Uterus (tissue), 4 donors: ENCODE measurements at places on chromosomes 11 and 22.

DNA sequence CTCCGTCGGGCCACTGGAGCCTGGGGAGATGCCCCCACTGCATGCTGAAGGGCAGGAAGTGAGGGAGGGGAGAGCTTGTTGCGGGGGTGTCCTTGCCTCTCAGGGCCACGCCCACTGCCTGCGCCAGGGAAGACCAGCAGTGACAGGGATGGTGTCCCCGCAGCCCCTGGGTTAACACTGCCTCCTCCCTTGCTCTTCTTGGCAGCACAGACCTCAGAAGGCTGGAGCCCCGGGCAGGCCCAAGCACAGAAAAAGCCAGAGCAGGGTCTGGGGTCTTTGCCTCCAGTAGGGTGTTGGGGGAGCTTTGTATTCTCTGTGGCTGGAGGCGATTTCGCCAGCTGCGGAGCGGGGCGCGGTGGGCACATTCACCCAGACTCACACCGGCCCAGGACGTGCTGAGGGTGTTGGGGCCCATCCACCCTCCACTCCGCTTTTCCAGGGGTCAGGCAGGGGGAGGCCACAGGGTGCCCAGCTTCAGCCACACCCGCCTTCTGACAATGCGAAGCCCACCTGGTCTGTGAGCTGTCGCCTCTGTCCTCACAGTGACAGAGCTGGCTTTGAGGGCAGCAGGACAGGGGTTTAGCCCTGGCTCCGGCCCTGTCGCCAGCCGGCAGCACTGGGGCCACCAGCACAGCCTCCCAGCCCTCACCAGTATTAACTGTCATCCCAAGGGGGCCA lies 83.7 kb downstream of the CDKN1C start:
- peak; percentile 14 for DNase-seq

DNA sequence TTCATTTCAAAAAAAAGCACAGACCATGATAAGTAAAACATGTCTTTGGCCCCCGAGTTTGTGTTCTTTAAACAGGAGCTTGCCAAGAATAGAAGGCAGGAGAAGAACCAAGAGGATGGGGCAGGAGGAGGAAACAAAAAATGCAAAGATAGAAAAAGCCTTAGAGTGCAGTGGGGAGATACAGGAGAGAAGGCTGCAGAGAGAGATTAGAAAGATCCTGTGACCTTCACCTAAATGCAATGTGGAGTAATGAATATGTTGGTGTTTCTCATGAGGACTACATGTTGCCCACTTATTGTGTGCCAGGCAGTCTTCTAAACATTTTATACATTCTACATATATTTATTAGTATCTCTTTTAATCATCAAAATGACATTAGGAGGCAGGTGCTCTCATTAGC lies 2.3 kb upstream of the APLNR start:
- DNase-seq: no peak

- no peak for DNase-seq
These were observed 379.2 kb downstream of the AASDHPPT start for GRCh38 chr11:106456647-106457046.

DNA sequence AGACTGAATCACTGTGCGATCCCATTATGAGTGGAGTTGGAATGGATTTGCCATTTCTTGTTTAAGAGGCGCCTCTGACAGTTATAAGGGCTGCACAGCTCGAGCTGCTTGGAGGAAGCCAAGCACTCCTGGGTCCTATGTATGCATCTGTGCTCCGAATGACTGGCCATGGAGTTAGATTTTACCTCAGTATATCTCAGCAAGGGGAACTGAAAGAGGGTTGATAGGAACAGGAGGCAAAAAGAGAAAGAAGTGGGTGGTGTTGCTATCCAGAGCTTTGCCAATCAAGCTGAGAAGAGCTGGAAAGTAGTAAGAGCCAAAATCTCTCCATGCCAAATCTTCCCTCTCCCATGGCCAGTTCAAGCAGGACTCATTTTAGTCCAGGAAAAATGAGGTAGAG lies 632.0 kb upstream of the KIRREL3 start:
- no peak for DNase-seq

DNA sequence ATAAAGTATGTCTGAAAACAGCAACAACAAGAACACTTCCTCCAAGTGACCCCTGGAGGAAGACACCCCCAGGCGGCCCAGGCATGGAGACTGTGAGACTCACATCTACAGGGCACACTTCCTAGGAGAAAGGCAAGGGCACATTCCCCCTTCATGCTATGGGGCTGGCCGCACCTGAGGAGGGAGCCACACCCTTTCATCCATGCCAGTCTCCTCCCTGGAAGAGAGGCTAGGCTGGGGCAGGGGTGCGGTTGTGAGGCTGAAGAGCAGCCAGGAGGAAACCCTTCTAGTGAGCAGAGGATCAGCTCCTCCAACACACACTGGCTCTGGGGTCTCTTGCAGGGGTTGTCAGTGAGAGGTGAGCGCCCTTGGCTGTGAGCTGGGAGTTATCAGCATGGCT lies 678.8 kb downstream of the NTM start:
- no peak for DNase-seq

DNA sequence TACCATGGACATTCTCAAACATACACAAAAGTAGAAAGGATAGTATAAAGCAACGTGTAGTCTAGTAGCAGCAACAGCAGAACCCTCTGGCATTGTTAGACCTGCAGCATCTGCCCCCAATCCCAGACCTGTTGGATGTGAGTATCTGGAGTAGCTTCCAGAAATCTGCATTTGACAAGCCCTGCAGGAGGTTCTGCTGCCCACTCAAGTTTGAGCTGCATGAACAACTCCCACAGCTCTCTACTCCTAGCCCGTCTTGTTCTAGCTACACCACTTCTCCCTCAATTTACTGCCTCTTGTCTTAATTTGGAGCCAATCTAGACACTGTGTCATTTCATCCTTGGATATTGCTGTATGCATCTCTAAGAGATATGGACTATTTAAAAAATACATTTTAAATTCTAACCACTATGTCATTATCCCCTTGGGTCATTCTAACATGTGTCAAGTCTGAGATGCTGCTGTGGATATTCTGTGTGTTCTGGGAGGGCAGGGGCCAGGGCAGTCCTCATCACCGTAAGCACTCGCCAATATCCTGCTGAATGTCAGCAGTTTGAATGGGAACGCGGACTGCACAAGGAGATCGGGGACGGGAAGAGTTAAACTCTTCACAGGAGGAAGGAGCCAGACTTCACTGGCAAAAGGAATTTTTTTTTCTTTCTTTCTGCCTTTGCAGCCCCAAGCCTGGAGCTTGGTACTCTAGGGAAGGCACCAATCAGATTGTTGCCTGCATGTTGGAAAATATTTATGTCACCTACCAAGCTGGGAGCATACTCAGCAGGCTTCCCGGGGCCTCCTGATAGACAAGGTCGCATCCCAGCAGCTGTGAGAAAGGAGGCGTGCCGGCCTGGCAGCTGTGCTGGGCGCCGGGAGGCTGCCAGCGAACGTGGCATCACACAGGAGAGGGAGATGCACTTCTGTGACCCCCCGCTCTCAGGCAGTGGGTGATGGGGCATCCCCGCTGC lies 429.0 kb downstream of the MIAT start:
- no peak for DNase-seq

DNA sequence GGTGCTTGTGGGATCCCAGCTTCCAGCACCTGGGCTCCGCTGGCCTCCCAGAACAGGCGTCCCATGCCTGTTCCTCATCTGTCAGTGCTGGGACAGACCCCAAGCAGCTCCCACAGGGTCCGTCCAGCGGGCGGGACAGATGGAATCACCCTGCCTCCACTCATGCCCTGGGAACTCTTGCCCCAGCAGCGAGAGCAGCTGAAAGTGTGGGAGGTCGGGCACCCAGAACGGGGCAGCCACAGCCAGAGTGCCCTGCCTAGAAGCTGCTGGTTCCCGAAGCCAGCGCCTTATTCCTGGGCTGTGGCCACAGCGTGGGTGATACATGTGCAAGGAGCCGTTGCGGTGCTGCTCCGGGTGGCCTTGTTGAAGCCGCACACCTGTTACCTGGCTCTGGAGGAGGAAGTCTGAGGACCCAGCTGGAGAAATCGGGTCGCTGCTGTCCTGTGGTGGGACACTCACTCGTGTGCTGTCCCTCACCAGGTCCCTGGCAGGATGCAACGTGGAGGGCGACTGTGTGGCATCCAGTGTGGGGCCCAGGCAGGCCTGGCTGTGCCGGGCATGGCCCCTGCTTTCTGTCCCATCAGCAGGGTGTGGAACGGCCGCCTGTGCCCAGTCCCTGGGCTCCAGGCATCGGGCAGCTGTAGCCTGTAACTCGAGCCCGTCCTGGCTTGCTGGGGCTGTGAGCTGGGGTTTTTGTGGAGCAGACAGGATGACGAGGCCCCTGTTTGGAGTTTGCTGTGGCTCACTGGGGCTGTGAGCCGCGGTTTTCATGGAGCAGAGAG lies 16.2 kb downstream of the GRAMD4 start:
- no peak for DNase-seq

GRCh38 chr11:76574406-76574805 lies 96.1 kb downstream of the LRRC32 start:
- no peak for DNase-seq

- no peak for DNase-seq
These were observed 10.4 kb upstream of the ANO1 start for GRCh38 chr11:70067591-70068341.

DNA sequence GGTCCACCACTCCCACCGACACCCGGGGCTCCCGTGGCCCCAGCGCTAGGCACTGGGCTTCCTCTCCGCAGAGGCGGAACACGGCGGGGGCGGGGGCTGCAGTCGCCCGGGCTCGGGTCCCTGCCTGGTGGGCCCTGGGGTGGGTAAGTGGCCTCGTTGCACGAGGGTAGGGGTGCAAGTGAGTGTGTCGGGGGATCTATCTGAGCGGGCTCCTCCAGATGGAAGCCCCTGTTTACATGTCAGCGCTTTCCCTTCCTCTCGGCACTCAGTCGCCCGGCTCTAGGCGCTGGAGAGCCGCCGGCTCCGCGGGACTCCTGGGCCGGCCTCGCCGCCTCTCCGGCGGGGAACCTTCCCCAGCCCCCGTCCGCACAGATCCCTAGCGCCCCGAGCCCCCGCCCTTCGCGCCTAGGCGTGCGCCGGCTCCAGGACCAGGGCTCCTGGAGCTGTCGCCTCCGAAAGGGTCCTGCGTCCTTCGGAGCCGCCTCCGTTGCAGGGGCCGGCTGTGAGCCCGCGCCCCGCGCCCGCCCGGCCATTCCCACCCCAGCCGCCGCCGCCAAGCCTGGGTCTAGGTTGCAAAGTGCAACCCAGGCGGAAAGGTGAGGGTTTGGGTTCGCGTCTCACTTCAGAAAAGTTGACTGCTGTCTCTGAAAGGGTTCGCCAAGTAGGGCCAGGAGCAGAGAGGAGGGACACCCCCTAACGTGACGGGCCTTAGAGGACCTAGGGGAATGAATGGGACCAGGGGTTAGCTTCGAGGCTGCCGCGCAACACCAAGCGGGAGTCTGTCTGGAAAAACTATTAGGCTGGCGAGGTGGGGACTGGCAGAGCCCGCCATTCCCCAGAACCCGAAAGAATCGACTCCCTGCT lies 978 bp downstream of the FLI1 start:
- DNase-seq: no peak

DNA sequence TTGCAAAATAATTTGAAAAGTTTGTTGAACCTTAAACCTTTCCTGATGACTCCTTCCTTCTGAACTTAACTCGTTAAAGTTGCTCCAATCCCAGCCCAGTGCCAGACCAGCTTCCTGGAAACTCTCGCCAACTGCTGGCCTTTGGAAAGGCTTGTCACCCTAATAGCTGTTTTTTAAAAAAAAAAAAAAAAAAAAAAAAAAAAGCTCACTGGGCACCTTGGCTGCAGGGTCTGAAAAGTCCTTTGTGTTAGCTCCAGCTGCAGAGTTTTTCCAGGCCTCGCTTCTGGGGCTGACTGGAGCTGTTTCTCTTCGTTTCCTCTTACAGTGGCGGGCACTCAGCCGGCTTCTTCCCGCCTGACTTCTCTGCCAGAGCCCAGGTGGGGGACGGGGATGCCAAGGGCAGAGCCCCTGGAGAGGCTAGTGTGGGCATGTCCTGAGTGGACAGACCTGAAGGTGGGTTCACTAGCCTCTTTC lies 25.1 kb downstream of the KCNQ1OT1 start:
- no peak for DNase-seq

DNA sequence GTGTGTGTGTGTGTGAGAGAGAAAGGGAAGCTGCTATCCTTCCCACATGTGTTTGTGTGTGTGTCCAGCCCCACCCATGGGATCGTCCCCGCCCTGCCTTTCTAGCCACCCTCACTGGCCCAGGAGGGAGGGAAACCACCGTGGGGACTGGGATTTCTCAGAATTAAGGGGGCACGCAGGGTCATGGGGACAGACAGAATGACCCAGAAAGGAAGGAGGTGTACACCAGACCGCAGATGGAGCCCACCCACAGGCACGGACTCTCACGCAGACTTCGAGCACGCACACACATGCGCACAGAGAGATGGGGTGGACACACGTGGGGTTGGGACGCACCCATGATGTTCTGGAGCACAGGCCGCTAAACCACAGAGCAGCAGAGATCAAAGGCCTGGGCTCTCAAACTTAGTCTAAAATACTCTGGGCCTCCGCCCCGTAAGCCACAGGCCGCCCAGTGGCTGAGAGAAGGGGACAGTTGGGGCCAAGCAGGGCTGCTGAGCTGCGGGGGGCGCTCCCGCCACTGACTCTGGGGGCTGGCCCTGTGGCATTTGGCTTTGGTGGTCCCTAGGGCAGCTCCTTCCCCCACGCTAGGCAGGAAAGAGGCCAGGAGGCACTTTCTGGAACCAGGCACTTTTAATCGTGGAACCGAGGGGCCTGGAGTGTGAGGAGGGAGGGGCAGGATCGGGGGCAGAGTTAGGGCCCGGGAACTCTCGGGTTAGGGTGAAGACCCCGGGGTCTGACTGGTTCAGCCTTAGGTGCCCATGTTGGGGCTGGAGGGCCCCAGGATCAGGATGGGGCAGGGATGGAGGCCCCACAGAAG lies 1.5 kb downstream of the IFITM5 start:
- DNase-seq: peak; percentile 16

DNA sequence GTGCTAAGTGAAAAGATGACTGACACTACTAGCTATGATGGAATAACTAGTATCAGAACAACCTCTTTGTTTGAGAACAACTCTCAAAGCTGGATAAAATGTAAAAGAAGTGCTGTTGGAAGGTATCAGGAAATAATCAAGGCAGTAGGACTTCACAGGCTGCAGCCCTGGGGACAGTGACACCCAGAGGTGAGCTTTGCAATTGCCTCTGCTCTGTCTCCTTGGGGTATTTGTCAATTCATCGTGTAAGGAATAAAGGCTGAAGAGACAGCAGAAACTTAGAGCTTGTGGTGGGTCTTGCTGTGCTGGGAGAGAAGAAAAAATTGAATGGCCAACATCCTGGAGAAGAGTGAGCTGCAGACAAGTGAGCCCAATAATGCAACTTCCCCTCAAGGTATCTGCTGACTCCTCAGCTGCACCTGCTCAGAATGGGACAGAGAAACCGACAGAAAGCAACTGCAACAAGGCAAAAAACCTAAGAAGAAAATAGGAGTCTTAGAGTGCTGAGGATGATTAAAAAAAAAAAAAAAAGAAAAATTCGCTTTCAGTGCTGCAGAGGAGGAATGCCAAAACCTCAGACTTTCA lies 141.1 kb downstream of the RCN1 start:
- no peak for DNase-seq

- DNase-seq: no peak
These were observed 723 bp upstream of the C22orf31 start for GRCh38 chr22:29062286-29062821.

DNA sequence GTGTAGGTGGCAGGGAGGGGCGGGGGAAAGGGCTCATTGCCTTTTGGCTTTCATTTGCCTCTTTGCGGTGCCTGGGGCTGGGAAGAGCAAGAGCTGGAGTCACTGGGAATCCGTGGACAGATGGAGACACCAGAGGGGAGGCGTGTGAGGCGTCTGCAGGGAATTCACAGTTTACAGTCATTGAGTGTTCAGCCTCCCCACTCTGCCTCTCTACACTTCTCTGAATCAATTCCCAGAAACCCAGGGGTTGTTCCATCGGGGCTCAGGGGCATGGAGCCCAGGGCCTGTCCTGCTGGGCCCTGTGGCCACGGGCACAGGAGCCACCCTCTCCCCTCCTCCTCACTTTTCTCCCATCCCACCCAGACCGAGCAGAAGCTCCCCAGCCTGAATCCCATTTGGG lies 160.5 kb upstream of the NAV2 start:
- no peak for DNase-seq
